ENCODE measurements at places on chromosomes 2 and 18.

- no peak for DNase-seq
Observed at GRCh38 chr18:10476338-10476791, 21.9 kb downstream of the APCDD1 start.

- no peak for DNase-seq
Observed at GRCh38 chr2:149465873-149466272, 121.7 kb downstream of the MMADHC start.

- DNase-seq, result no peak
Observed at GRCh38 chr2:60267122-60267521, 286.3 kb downstream of the BCL11A start.

DNA sequence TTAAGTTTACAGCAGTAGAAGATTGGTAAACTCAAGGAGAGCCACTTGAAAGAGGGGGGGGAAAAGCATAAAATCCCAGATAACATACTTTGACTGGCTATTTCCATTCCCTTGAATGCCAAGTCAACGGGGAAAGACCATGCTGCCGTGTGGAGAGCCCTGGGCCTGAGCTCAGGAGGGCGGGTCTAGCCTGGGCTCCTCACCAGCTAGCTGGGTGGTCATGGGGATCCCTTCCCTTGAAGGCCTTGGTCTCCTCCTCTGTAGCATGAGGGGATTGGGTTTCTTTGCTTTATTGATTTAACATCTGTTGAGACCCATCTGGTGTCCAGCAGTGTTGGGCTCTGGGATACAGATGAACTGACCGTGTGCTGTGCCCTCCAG, 35.0 kb downstream of the TEX51 start:
- no peak for DNase-seq

DNA sequence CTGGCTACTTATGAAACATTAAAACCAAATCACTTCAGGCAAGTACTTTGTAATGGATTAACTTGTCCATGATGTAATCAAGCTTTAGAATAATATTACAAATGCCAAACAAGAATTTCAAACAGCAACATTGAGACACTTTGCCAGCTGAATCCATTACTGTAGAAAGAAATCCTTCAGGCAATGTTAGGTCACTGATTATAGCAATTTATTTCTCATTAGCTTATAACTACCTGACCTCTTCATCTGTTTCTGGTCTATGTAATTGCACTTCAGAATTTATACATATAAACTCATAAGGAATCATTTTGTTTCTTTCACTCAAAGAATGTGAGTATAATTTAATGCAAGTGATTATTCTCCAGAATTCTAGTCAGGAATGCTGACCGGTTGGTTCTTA, 692.6 kb upstream of the TMEFF2 start:
- no peak for DNase-seq

DNA sequence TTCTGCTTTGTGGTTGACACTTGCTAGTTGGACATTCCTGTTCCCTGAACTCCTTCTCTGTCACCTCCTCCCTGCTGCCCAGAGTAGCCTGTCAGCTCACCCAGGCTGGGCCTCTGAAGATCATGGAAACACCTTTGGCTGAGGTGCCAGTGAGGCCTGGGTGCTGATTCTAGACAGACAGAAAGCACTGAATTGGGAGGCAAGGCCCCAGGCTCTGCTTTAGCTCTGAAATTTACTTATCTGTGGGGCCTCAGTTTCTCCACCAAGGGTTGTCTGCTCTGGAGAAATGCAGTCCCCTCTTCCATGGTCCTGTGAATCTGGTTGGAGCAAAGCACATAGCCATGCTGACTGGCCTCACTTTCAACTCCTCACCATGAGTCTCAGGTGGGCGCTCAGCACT, 104.6 kb upstream of the SIX3 start:
- no peak for DNase-seq

DNA sequence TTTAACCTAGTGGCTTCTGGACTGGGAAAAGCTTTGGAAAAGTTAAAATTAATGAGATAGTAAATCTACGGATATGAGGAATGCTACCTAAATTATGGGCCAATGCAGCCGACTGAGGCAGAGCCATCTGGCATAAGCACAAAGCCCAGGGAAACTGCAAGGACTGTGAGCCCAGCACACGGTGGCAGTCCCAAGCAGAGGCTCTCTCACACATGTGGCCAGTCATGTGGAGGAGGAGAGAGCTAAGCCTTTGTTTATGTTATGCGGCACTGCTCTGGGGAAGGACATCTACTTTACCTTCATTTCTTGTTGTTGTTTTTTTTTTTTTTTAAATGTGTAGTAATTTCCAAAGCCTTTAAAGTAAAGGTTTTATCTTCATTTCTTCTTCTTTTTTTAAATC, 267.0 kb downstream of the STK39 start:
- DNase-seq, result no peak

DNA sequence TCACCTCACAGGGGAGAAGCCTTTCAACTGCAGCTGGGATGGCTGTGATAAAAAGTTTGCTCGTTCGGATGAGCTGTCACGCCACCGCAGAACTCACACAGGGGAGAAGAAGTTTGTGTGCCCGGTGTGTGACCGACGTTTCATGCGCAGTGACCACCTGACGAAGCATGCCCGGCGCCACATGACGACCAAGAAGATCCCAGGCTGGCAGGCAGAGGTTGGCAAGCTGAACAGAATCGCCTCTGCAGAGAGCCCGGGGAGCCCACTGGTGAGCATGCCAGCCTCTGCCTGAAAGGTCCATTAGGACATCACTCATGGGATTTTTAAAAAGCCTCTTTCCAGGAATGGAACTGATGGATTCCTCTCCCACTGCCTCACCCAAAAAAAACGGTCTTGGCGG, 8.9 kb downstream of the KLF11 start:
- no peak for DNase-seq

DNA sequence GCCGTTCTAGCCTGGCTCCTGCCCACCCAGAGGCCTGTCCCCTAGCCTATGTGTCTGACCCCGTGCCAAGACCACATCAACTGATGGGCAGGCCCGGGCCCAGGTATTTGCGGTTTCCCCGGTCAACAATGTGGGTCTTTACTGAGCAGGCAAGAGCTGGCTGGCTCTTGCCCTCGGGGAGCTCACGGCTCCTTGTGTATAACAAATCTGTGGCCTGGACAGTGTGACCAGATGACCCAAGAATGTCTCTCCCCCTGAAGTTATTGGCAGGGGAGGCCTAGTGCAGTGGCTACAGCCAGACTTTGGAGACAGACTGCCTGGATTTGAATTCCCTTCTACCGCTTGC, 179.6 kb downstream of the KLHL29 start:
- no peak for DNase-seq

GRCh38 chr18:50751947-50752346, 67.9 kb downstream of the MRO start:
- no peak for DNase-seq

GRCh38 chr2:16325016-16325975, 340.3 kb downstream of the CYRIA start:
- no peak for DNase-seq

DNA sequence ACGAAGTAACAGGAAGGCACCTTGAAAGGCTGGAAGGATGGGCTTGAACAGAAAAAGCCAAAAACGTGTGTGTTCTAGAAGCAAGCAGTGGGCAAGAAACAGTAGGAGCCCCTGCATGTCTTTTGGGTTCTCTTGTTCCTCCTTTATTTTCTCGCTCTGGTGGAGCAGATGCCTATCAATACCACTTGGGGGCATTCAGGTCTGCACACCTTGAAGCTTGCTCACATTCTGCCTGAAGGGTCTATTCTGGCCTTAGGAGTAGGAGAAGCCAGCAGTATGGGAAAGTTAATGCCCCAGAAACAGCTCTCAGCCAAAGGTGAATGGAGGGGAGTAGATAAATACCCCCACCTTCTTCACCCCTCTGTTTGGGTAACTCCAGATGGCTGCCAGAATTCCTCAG, 204.5 kb downstream of the TXNL1 start:
- DNase-seq, result no peak

GRCh38 chr2:132923787-132924186, 253.8 kb upstream of the LYPD1 start:
- peak; percentile 14 for DNase-seq

DNA sequence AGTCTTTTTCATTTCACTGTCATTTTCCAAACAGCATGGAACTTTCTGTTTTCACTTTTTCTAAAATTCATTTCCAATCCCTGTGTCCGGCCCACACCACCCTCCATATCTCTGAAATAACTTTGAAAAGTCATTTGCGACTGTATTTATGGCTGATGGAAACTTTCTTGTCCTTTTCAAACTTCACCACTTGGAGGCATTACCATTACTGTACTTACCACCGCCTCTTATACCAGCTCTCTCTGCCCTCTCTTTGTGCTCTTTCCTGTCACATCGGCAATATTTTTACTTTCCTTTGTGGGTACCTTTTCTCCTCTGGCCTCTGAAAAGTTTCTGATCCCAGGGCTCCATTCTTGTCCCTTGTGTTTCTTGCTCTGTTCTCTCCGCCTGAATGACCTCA, 39.5 kb upstream of the IL1RL1 start:
- no peak for DNase-seq

DNA sequence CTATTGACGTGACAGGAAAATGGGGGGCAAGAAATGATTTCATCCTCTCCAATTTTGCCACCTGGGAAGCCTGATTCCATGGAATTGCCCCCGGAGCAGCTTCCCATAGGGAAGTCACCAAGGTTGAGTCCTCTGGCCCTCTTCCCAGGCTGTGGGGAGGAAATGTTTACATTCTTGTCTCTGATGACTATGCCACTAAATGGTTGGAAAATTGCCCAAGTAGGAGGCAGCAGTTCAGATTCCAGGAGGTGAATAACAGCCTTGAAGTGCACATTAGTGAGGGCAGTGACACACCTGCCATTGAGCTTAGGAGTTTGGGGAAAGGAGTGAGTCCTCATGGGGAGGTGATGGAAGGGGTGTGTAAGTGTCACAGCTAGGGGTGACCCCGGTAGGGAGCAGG, 449.2 kb upstream of the DCC start:
- no peak for DNase-seq

DNA sequence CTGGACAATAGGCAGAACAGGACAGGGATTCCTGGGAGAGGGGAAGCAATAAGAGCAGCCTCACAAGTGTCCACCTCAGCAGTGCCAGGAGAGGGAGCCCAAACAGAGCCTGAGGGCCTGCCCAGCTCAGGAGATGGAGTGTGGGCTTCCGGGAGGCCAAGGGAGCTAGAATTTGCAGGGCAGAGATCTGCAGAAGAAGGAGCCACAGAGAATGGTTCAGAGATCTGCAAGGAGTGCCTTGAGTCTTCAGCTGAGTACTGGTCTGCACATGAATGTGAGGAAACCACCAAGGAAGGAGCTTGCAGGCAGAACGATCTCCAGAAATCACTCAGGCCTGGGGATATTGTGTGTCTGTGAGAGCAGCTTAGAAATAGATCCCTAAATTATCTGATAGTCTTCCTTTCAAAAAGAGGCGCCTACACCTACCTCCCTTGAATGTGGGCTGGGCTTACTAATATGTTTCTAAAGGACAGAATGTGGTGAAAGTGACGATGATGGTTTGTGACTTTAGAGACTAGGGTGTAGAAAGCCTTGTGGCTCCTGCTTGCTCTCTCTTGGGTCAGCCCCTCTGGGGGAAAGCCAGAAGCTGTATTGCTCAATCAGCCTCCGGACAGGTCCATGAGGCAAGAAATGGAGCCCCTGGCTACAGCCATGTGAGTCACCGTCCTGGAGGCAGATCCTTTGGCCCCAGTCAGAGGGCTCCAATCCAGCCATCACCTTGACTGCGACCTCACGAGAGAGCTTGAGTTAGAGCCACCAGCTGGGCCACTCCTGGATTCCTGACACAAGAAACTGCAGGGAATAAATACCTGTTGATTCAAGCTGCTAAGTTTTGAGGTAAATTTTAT, 7.6 kb upstream of the LPIN1 start:
- peak; percentile 68 for DNase-seq

GRCh38 chr2:203808046-203808750, 59.4 kb upstream of the CTLA4 start:
- peak; percentile 75 for DNase-seq

GRCh38 chr2:202861987-202862386, 9.6 kb downstream of the ICA1L start:
- DNase-seq, result no peak

GRCh38 chr2:145572238-145572637, 1052.3 kb upstream of the ZEB2 start:
- DNase-seq, result no peak
